KBM-7 (cell line): ENCODE measurements at places on chromosomes 5 and 9.

- DNase-seq = no peak
These were observed 7.9 kb upstream of the MED10 start for GRCh38 chr5:6386271-6386670.

DNA sequence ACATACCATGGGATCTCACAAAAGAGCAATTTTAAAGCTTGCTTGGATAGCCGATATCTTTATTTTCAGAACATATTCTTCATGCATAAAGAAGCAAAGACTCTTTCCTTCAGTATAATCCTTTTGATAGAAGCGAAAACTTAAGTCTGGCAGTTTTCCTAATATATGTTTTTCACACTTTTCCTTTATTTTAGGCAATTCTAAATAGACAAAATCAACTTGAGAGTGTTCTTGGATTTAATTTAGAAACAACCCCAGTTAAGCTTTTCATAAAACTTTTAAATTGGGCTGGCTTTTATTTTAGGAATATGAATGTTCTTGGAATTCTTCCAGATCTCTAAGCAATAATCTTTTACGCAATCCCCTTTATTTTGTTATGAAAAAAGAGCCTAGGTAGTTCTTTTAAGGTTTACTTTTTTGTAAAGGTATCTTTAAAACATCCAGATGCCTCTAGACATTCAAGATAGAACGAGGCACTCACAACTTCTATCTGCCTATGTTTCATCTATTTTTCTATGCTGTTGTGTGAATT, 51.5 kb upstream of the HSPB3 start:
- no peak for DNase-seq

GRCh38 chr5:103356350-103357091, 98.0 kb downstream of the MACIR start:
- DNase-seq = no peak

DNA sequence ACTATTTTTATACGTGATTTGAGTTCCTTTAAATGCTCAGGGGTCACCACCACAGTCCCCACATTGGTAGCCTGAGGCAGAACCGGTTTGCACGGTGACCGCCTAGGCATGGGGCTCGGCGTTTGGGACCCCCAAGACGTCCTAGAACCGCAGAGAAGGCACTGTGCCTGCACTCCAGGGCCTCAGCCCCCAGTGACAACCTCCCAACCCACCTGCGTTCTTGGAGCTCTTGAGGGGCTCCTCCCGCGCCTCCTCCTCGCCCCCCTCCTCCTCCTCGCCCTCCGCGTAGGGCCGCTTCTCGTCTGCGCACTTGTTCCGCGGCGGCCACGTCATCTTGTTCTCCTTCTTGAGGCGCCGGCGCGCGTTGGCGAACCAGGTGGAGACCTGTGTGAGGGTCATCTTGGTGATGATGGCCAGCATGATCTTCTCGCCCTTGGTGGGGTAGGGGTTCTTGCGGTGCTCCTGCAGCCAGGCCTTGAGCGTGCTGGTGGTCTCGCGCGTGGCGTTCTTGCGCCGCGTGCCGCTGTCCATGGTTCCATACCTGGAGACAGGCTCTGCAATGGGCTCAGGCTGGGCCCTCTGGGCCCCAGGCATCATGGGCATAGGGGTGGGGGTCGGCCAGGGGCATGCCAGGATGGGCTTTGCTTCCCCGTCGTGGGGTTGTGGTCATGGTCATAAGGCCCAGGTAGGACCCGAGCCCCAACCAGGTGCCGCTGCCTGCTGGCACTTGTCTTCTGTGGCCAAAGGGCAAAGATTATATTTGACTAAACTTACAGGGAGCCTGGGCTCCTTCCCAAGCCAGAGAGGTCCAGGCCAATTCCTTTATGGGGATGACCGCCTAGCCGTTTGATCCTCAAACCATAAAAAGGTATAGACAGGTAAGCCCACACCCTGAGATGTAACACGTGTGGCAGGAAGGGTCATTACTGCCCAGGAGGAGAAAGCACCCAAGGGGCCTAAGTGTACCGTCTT, 3.1 kb downstream of the IRX4 start:
- no peak for DNase-seq

GRCh38 chr5:64299805-64300204, 134.2 kb downstream of the RNF180 start:
- DNase-seq = no peak

DNA sequence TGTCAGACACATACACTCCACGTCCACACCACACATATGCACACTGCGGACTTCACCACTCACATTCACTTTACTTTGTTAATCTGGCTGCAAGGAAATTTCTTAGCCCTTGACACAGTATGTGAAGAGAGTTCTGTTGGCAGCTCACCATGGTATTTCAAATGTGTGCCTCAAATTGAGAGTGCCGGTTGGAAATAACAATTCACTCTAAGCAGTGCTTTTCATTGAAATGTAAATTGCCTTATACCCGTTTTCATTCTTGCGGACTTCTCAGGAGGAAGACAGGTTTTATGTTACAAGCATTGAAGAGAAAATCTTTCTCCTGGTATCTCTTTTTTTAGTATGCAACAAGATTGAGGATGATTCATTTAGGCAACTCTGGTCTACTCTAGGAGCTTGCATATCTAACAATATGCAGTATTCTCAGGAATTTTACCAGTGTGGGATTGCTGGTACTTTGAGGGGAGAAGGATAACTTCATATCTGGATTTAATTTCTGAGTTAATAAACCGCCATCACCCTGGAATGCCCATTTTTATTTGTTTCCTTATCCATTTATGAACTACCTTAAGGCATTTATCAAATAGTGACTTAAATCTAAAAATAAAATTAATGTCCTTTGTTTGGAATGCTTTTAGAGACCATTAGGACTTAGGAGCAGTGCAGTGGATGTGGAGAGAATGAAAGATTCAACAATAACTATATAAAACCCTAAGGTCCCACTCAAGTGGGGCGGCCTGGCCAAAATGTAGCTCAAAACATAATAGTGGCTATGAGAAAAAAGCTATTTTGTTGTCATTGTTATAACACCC, 87.0 kb downstream of the IQGAP2 start:
- DNase-seq = no peak

GRCh38 chr9:121169094-121169601, 32.5 kb downstream of the RAB14 start:
- no peak for DNase-seq

GRCh38 chr5:637581-638450, 25.7 kb downstream of the CEP72 start:
- DNase-seq = no peak

GRCh38 chr5:110038297-110038997, 348.7 kb downstream of the MAN2A1 start:
- no peak for DNase-seq

DNA sequence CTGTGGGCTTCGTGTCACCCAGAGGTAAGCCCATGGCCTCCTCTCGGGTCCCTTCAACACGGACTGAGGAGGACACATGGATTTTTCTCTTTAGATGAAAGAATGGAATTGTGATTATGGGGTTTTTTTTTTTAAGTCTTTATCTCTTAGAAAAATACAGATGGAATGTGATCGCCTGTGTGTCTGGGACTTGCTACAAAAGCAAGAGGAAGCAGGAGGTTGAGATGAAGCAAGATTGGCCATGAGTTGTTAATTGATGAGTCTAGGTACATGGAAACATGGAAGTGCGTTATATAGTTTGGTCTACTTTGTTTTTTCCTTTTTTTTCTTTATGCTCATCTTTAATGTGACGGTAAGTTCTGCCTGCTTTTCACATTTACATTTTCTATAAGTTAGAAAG, 14.6 kb downstream of the USP20 start:
- DNase-seq = no peak

GRCh38 chr5:187617-188451, 3.5 kb upstream of the LRRC14B start:
- DNase-seq = no peak

DNA sequence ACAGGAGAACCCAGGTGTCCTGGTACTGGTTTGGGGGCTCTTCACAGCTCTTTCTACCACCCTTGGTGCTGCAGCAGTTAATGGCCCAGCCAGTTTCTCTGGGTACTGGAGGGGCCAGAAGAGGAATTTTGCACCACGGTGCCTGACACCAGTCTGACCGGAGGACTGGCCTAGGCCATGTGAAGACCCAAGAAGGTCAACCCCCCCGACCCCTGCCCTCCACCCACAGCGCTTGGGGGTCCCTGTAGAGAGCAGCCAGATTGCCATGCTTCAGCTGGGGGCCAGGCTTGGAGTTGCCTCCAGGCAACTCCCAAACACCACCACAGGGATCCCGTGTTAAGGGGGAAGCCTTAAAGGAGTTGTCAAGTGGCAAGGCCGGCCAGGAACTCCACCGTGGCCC, 6.2 kb downstream of the ARSI start:
- DNase-seq = no peak

- DNase-seq = peak; percentile 73
These were observed 51.8 kb upstream of the TGFBR1 start for GRCh38 chr9:99052815-99053715.

DNA sequence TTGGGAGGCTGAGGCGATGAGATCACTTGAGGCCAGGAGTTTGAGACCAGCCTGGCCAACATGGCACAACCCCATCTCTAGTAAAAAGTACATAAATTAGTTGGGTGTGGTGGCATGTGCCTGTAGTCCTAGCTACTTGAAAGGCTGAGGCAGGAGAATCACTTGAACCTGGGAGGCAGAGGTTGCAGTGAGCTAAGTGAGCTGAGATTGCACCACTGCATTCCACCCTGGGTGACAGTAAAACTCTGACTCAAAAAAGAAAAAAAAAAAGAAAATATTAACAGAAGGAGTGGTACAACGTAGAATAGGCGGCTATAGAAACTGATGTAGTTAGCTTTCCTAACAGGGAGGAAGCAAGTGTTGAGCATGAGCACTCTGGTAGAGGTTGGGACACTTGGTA, 59.9 kb downstream of the PBX3 start:
- no peak for DNase-seq

DNA sequence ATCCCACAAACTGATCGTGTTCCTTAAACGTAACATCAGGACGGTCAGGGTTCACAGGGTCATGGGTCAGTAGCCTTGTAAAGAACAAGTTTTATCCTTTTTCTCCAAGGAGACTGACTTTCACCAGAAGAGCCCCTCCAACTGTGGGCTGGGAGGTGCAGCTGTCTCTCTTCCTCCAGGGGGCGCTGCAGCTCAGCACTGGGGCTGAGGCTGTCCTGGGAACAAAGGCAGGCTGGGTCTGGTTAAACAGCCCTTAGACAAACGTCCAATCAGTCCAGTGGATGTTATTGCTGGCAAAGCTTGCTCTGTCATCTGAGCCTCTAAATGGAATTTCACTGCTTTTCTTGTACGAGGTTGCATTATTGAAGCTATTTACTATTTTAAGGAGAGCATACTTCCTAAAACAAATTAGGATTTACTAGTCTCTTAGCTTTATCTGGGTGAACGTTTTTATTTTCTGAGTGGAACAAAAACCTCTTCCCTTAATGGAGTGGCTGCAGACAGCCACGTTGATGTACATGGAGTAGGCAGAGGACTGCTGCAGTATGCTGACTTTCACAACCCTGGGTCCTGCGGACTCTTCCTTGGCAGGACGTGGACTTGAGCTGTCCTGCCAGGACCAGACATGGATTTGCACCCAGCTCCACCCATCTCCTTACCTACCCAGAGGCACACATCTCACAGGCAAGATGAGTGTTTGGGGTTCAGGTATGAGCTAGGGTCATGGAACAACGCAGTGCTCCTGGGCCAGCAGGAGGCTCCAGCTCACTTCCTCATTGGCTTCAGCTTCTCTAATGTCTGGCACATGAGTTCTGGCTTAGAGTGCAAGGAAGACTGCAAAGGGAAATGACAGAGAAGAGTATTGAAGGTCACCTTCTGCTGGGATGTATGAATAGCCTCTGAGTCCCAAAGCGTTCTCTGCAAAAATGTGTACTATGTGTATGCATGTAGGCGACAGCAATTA, 7.8 kb downstream of the EXOSC2 start:
- DNase-seq = peak; percentile 74

DNA sequence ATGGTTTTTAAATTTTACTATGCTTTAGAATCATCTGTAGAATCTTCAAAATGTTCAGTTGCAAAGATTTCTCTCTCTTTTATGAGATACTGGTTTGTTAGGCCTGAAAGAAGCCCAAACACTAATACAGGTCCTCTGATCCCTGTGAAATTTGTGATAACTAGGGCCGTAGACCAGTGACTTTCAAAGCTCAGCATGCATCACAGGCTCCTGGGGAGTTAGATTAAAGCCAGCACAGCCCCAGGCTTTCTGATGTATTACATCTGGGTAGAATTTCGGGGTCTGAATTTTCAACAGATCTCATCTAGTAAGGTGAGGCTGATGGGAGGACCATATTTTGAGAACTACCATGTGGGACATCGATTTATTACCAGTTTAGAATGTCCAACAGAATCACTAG, 194.1 kb upstream of the PTPRD start:
- no peak for DNase-seq

GRCh38 chr5:143886651-143887638, 75.0 kb downstream of the HMHB1 start:
- no peak for DNase-seq

DNA sequence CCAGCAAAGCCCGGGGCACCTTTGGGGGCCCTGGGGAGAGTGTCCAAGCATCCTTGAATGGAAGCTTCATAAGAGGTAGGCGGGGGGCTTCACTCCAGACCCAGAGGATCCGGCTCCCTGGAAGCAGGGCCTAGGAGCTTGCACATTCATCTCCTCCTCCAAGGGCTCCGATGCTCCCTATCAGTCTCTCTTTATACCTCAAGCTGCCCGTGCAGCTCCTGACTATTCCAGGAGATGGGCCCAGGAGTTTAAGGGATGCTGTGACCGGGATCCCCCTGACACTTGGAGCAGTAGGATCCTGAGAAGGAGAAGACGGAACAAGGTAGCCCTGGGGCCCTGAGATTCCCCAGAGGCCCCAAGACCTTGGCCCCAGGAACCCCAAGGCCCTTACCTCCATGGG, 25.9 kb downstream of the CSF1R start:
- DNase-seq = no peak

GRCh38 chr9:136343121-136343883, 16.0 kb downstream of the GPSM1 start:
- no peak for DNase-seq

DNA sequence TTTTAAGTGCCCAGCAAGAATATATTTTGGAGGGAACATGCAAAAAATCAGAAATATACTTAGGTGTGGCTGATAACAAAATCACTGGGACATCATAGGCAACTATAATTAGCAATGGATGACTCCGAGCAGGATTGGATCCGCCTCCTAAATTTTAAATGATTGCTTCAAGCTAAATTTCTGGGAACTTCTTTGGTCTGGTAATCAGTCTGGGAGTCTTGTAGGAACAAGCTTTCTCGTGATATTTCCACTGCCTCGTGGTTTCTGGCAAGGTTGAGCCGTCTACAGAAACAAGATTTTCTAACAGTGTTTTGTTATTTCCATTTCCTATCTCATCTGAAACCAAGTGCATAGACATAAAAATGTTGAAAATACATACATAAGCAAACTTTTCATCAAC, 232.6 kb downstream of the BNC2 start:
- DNase-seq = no peak

DNA sequence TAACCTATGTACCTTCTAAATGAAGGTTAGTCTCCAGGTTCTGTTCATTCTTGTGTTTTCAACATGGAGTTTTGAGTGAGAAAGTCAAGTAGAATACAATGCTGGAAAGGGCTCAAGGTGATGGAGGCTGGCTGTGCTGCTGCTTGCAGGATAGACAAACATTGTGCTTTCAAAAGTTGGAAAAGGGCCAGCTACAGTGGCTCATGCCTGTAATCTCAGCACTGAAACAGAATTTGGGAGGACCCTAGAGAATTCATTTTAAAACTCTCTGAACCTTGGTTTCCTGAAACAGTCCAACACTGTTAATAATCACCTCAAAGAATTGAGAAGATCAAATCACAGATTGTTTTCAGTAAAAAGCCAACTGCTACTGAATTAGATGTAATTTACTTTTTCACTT, 15.4 kb upstream of the IARS1 start:
- no peak for DNase-seq

GRCh38 chr5:153777681-153778581, 260.8 kb downstream of the FAM114A2 start:
- no peak for DNase-seq

GRCh38 chr5:129506086-129506485, 46.0 kb downstream of the ADAMTS19 start:
- DNase-seq = no peak
